ENCODE measurements at places on chromosomes 12 and 14. TPM values are rescaled to one million over a fixed set of nuclear protein-coding genes. Genes with fewer than 3 reads are reported as not detected.

DNA sequence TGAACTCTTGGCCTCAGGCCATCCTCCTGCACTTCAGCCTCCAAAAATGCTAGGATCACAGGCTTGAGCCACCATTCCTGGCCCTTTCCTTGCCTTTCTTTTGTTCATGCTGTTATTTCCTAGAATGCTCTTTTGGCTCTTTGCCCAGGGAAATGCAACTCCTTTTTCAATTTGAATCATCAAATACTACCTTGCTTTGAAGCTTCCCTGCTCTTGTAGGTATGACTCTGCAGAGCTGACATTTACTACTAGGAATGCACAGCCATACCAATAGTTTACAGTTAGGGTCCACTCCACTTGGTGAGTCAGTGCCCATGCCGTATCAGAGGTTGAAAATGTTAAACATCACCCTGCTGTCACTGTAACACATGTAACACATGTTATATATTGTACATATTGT is 107.0 kb upstream of the CRY1 start:
- no peak for ATAC-seq

The VASH1 gene
- total RNA-seq, result 6.9 TPM

DNA sequence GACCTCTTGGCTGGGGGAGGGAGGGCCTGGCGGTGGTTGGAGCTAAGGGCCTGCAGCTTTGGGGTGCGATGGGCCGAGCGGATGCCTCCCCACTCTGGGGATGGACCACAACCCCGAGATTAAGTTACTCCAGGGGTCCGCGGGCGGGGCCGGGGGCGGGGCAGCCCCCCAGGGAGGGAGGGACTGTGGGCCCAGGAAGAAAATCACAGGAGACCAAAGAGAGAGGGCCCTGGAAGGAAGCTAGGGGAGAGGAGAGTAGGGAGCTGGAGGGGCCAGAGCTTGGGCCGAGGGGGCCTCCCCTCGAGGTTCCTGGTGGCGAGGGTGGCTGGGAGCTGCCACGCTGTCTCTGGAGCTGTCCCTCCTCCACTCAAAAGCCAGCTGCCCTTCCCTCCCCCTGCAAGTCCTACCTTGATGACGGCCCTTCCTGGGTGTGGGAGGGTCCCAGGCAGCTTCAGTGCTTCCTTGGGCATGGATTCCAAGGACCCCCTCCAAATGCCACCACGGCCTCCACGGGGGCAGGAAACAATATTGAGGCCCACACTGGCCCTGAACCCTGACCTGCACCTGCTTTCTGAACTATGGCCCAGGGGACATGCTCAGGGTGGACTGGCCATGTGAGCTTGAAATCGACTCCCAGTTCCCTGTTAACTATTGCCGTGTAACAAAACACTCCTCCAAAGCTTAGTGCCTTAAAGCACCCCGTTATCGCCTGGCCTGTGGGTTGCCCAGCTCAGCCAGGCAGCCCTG is 610 bp upstream of the NUDT14 start:
- no peak for ATAC-seq

DNA sequence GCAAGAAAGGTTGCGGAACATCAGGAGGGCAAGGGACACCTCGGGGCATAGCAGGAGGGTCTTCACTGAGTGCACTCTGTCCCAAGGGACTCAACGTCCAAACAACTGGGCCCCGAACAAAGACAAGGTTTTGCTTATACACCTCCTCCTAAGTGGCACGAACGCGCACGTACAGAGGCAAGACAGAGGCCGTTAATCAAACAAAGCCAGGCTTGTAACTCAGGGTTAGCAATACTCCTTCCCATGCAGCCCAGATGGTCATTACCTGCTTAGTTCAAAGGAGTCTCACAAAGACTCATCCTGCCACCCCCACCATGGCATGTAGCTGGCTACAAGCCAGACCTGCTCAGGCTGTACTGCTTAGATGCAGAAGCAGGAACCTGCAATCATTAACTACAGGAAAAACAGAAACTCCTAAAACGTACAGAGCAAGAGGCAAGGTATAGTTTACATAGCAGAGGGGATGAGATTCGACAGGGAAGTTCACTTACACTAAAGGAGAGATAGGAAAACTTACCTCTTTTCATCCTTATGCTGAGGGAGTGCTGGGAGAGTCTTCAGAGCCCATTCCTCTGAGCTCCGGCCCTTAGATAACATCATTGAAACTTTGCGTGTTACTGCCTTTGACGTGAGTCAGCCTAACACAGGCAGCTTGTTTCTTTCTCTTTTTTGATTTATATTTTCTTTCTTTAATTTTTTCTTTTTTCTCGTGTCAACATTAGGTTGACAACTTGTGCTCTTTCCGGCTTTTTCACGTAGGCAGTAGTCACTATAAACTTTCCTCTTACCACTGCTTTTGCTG is 1319.1 kb downstream of the TMEM121 start:
- ATAC-seq, result no peak

The CCDC85C gene
- 17.6 TPM for total RNA-seq

GRCh38 chr12:115761784-115762183 is 515.7 kb downstream of the MED13L start:
- no peak for ATAC-seq

DNA sequence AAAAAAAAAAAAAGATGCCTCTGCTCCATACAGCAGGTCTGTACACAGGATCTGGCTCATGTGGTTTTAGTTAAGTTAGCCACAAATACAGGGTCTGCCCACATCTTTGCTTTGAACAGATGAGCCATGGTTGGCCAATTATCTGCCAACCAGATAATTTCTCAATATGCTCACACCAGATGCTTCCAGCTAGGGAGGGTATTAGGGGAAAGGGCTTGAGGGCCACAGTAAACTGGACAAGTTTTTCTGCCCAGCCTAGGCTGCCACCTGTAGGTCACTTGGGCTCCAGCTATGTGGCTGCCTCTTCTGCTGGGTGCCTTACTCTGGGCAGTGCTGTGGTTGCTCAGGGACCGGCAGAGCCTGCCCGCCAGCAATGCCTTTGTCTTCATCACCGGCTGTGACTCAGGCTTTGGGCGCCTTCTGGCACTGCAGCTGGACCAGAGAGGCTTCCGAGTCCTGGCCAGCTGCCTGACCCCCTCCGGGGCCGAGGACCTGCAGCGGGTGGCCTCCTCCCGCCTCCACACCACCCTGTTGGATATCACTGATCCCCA is 776 bp downstream of the RDH5 start:
- peak; percentile 29 for ATAC-seq

DNA sequence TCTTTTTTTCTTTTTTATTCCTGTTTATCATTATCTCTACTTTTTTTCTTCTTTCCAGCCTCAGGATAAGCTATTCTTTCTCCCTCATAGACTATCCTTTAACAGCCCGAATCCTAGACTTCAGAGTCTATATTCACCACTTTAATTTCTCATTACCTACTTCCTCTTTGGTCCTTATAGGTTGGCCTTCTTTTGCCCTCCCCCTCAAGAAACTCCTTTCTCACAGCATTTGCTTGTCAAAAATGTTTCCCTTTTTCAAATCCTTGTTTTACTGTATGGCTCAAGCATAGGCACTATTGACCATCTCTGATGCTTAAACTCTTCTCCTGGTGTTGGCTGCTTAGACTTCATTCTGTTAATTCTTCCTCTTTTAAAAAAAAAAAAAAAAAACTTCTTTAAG is 52.5 kb downstream of the KIAA0586 start:
- ATAC-seq, result no peak

GRCh38 chr12:17304503-17305347 is 698.8 kb upstream of the LMO3 start:
- no peak for ATAC-seq

- no peak for ATAC-seq
Measured at GRCh38 chr14:106210650-106211049, 684.3 kb downstream of the TMEM121 start.

DNA sequence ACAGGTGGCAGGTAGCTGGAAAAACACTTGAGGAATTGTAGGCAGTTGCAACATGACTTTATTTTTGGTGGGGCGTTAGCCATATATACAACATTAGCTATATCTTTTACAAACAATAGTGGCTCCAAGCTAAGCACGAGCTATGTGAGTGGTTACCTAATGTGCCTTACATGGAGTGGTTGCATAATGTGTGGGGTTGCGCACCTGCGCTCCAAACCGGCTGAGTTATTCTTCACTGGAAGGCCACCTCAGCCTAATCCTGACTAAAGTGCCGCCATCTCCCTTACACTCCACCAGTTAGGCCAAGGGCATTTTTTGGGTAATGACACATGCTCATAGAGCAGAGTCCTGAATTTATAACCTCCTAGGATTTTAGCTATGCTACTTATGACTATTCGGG is 31.8 kb upstream of the G2E3 start:
- no peak for ATAC-seq

The CIROP gene
- 0.19 TPM for total RNA-seq

DNA sequence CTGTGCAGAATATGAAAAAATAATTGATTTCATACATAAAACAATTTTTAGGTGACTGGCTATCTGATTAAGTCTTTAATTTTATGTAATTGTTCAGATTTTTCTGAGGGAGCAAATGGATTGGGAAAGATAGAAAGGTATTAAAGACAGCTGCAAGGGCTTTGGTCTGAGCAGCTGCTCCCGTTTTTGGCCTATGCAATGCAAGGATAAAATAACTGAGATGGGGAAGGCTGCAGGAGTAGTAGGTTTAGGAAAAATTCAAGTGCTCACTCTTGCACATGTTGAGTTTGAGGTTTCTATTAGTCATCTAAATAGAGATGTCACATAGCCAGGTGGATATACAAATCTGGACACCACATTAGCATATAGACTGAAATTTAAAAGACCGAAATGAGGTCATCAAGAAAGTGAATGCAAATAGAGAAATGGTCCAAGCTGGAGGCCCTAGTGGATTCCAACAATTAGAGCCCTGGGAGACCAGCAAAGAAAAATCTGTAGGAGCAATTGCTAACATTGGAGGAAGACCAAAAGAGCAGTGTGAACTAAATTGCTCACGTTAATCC is 144.0 kb downstream of the PPFIA2 start:
- ATAC-seq, result no peak

DNA sequence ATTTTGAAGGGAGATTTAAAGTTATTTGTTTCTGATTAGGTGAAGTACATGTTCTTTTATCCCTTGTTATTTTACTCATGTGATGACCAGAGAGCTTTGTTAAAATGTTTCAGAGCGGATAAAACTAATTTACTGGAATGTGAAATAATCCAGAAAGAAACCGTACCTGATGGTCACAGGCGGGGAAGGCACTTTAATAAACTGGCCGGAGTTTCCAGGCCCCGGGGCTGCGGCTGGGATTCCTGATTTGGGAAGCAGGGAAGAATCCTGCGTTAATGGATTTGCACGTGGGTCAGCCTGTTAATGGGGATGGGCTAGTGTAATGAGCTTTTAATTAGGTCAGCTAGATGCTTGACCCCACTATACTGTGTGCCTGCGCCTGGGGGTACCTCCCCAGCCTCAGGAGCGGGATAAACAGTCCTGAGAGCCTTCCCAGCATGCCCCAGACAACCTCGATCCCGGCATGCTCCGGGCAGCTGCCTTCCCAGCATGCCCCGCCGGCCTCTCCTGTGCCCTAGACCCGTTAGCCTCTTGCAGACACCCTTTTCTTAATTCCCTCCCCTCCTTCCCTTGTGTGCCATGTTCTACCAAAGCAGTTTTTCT is 208.6 kb upstream of the CDKN3 start:
- no peak for ATAC-seq

DNA sequence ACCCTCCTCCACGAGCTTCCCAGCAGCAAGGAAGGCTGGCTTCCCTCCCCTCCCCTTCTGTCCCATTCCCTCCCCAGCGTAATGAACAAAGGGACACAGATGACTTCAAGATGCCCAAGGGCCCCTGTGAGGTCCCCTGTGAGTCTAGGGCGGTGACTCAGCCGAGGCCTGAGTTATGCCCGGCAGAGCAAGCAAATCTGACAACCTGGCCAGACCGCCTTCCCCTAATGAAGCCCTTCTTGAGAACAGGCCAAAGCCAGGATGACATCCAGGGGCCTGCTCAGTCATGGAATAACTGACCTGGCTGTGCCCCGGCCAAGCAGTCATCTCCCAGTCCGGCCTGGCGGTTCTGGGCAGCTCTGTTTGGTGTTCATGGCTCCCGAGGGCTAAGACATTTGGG is 89.2 kb downstream of the DICER1 start:
- ATAC-seq, result peak; percentile 71

- ATAC-seq, result no peak
Measured at GRCh38 chr12:5780536-5780935, 164.5 kb downstream of the ANO2 start.

DNA sequence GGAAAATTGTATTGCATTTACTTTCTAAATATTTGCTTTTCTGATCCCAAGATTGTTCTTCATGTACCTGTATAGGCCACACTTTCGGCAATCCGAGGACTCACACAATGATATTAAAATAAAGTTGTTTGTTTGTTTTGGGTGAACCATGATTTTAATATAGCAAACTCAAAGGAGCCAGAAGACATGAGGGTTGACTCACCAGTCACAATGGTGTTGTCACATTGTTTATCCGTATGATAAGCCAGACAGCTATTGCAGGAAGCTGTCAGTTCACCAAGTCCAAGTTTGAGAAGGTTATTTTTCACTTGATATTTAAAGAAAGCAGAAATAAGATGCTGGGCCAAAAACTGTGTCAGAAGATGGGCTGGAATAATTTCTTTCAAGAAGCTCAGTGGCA is 67.1 kb upstream of the CPM start:
- ATAC-seq, result no peak

DNA sequence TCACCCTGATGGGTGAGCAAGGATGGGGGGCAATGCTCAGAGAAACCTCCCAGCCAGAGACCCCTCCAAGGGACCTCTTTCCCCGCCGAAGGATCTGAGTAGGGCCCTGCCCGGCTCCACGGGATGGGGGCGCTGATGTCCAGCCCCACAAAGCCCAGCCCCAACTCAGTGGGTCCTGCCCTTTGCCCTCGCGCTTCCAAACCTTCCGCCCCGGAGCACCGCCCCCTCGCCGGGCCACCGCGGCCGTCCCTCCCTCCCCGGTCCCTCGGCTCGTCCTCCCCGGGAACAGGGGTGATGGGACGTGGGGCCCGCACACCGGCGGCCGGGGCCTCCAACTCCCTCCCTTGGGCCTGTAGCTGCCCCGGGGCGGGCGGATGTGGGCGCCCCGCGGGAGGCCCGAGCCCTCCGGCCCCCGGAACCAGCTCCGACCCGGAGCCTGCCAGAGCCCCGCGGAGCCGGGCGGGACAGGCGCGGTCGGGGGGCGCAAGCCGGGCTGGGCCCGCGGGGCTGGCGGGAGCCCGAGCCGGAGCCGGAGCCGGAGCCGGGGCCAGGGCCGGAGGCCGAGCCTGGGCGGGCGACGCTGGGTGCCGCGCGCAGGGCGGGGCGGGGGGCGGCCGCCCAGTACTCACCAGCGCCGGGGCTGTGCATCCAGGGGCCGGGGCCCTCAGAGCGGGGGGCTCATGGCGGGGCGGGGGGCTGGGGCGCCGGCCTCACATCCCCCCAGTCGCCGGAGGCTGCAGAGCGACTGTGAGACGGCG is 386 bp downstream of the HDAC7 start:
- peak; percentile 54 for ATAC-seq

- peak; percentile 21 for ATAC-seq
Measured at GRCh38 chr12:130961921-130962451, 8.3 kb downstream of the ADGRD1 start.

The GLIPR1L1 gene
- total RNA-seq, result not detected

Measured in motor neuron (in vitro differentiated cells).